Parietal lobe (tissue), 2 donors: ENCODE measurements at places on chromosomes 2 and 18. TPM values are rescaled to one million over a fixed set of nuclear protein-coding genes. Genes with fewer than 3 reads are reported as not detected.

Gene DAPL1
- total RNA-seq, result not detected

Gene FSHR
- total RNA-seq, result not detected

Gene REG3G
- total RNA-seq, result not detected

Gene GULP1
- total RNA-seq, result 54.1 TPM

Gene GGCX
- total RNA-seq, result 55.1 TPM

Gene CWC22
- total RNA-seq, result 23.8 TPM

Gene CIB4
- total RNA-seq, result not detected

Gene RNF181
- 46.0 TPM for total RNA-seq

Gene OTOS
- total RNA-seq, result not detected

Gene AQP12B
- not detected for total RNA-seq

Gene CPS1
- 3.1 TPM for total RNA-seq

Gene FBXO41
- 28.8 TPM for total RNA-seq

Gene CHCHD5
- total RNA-seq, result 3.8 TPM

Gene ZBTB7C
- 0.94 TPM for total RNA-seq

Gene UCN
- total RNA-seq, result not detected

Gene STK36
- total RNA-seq, result 77.0 TPM

Gene CNDP1
- 1.9 TPM for total RNA-seq

Gene RPRM
- total RNA-seq, result 71.7 TPM

Gene CNGA3
- total RNA-seq, result 6.3 TPM

Gene DNAJC5G
- not detected for total RNA-seq

Gene SIX3
- total RNA-seq, result 0.31 TPM

Gene CD8B
- total RNA-seq, result not detected

Gene CRYBA2
- total RNA-seq, result not detected

Gene C2orf72
- 33.5 TPM for total RNA-seq

Gene LRATD1
- 35.1 TPM for total RNA-seq

Gene SGO2
- total RNA-seq, result 9.1 TPM

Gene PHOSPHO2
- 21.3 TPM for total RNA-seq

Gene CNTNAP5
- total RNA-seq, result 65.1 TPM

Gene NDUFS1
- 97.7 TPM for total RNA-seq

Gene CRACDL
- 0.94 TPM for total RNA-seq

Gene CAVIN2
- 2.2 TPM for total RNA-seq

Gene GRB14
- 19.1 TPM for total RNA-seq

Gene GKN2
- total RNA-seq, result not detected

Gene CROCC2
- under 0.01 TPM for total RNA-seq

Gene C2orf81
- 1.6 TPM for total RNA-seq

Gene SERPINB10
- not detected for total RNA-seq

Gene KIF5C
- total RNA-seq, result 398 TPM

Gene LOXHD1
- 0.31 TPM for total RNA-seq

Gene ANO7
- 0.63 TPM for total RNA-seq

Gene G6PC2
- not detected for total RNA-seq

Gene RGPD4
- total RNA-seq, result not detected

Gene ST3GAL5
- 38.2 TPM for total RNA-seq

Gene BUB1
- total RNA-seq, result 16.6 TPM

Gene UGT1A5
- total RNA-seq, result not detected

Gene HOXD4
- total RNA-seq, result not detected

Gene RNPEPL1
- total RNA-seq, result 10.6 TPM

Gene CRYGC
- not detected for total RNA-seq

Gene XDH
- total RNA-seq, result under 0.01 TPM

Gene MYO3B
- 0.94 TPM for total RNA-seq

Gene SGPP2
- total RNA-seq, result 1.3 TPM

Gene TMEM37
- total RNA-seq, result not detected

Gene CDH7
- 1.6 TPM for total RNA-seq
